ENCODE measurements at places on chromosomes 12 and 14.

DNA sequence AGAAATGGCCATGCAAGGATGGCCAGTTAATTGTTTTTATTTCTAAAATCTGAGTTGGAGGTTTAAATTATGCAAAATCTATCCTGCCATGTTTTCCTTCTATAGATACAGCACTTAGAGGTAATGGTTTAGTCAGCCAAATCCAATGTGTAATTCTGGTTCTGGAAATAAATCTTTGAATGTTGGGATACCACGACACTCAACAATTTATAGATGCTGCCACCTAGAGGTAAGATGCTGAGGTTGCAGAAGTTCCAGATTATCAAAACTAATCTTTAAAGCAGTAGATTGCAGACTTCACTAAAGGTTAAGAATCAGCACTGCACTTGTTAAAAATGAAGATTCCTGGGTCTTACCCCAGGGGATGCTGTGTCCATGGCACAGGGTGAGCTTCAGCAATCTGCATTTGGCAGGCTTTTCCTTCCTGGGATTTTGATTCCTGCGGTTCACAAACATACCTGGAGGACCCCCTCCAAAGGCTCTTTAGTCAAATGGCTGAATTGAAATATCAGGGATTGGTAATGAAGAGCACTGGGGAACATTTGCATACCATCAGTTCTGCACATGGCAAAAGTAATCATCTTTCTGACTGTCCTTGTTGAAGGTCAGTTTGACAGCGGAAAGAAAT is 53.4 kb upstream of the ANO4 start:
- H3K36me3 ChIP-seq, result no peaks in the 10 kb centered on the region
- no peaks in the 10 kb centered on the region for H3K27me3 ChIP-seq
- DNase-seq, result no peak
- no peak overlapping the region for H3K4me3 ChIP-seq
- no peaks in the 10 kb centered on the region for H3K4me1 ChIP-seq
- H3K27ac ChIP-seq, result no peak overlapping the region

DNA sequence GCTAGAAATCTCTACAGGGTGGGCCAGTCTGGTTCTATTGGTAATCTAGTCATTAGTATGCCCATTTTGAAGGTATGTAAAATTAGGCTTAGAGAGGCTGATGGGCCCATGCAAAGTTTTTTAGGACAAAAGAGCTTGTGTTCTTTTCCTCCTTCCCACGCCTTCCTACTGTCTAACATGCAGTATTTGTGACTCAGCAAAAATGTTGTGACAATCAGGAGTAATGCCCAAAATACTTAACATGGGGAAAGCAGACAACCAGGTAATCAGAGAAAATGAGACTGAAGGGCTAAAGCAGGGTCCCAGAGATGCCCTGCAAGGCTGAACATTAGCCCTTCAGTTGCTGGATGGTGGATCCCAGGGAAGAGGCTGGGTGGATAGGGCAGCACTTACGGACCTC is 437.9 kb downstream of the BCL11B start:
- H3K4me1 ChIP-seq, result no peaks in the 10 kb centered on the region
- no peaks in the 10 kb centered on the region for H3K27me3 ChIP-seq
- H3K27ac ChIP-seq, result no peak overlapping the region

DNA sequence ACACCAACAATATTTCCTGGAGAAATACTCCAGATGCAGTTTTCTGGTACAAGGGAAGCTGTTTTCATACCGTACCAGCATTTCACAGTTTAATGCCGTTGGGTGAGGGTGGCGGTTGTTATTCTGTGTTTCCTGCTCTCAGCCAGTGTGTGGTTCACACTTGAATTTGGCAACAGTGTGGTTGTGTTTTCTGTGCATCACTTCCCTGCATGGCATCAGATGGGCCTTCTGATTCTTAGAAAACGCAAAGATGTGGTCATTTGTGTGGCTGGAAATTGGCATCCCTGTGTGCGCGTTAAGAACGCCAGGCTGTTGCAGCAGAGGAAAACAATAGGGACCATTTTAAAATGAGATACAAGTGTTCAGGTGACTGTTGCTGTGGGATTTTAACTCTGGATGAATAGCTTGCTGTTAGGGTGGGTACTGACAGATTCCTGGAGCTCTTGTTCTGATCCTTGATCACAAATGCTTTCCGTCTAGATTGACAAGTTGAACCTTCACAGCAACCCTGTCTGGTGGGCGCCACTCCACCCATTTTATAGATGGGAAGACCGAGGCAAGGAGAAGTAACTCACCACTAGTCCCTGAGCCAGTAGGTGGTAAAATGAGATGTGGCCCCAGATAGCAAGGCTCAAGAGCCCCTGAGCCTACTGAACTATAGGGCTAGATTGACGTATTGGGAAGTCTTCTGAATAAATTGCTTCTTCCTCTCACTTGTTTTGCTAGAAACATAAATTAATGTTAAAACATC is 231.2 kb downstream of the CHST11 start:
- peak overlapping the region; percentile 95 for H3K27ac ChIP-seq
- no peak overlapping the region for H3K4me3 ChIP-seq
- H3K36me3 ChIP-seq, result peaks cover 49% of the 10 kb centered on the region
- H3K4me1 ChIP-seq, result peaks cover 90% of the 10 kb centered on the region
- no peaks in the 10 kb centered on the region for H3K27me3 ChIP-seq

DNA sequence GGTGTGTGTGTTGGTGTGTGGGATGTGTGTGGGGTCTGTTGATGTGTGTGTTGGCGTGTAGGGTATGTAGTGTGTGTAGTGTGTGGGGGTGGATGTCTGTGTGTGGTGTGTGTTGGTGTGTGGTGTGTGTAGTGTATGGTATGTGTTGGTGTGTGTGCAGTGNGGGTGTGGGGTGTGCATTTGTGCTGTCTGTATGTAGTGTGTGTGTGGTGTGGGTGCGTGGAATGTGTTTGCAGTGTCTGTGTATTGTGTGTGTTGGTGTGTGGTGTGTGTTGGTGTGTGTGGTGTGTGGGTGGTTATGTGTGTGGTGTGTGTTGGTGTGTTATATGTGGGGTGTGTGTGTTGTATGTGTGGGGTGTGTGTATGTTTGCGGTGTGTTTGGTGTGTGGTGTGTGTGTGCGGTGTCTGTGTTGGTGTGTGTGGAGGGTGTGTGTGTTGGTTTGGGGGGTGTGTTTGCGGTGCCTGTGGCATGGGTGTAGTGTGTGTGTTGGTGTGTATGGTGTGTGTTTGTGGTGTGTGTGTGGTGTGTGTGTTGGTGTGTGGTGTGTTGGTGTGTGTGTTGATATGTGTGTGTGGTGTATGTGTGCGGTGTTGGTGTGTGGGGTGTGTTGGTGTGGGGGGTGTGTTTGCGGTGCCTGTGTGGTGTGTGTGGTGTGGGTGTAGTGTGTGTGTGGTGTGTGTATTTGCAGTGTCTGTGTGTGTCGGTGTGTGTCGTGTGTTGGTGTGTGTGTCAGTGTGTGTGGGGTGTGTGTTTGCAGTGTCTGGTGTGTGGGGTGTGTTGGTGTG is 14.7 kb downstream of the MLXIP start:
- H3K36me3 ChIP-seq, result no peaks in the 10 kb centered on the region
- H3K27me3 ChIP-seq, result no peaks in the 10 kb centered on the region
- H3K4me3 ChIP-seq, result no peak overlapping the region
- H3K4me1 ChIP-seq, result peaks cover 2% of the 10 kb centered on the region
- H3K27ac ChIP-seq, result no peak overlapping the region

DNA sequence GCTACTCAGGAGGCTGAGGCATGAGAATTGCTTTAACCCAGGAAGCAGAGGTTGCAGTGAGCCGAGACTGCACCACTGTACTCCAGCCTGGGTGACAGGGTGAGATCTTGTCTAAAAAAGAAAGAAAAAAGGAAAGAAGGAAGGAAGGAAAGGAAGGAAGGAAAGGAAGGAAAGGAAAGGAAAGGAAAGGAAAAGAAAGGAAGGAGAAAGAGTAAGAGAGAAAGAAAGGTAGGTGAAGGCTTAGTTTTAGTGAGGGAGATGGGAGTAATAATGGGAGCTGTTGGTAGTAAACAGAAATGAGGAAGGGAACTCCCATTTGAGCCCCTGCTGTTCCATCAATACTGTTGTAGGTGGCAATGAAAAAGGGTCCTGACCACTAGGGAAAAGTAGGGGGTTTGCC is 28.8 kb downstream of the SLC24A4 start:
- H3K27me3 ChIP-seq, result peaks cover 5% of the 10 kb centered on the region
- no peak overlapping the region for H3K4me3 ChIP-seq
- H3K4me1 ChIP-seq, result no peaks in the 10 kb centered on the region
- DNase-seq, result no peak
- H3K27ac ChIP-seq, result no peak overlapping the region

DNA sequence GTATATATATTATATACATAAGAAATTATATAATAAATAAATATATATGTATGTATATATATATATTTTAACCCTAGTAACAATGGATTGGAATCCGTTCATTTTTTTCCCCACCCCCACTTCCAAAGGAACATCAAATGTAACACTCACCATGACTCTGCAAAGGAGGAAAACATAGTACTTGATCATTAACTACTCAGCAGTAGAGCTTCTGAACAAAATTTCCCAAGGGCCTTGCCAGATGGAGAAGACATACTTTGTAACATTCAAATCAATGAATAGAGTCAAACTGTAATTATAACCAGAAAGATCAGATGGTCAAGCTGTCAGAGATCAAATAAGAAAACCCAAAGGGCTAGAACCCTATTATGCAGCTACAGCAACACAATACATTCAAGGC is 126.0 kb upstream of the CNTN1 start:
- no peak overlapping the region for H3K27ac ChIP-seq
- no peaks in the 10 kb centered on the region for H3K27me3 ChIP-seq
- no peaks in the 10 kb centered on the region for H3K36me3 ChIP-seq
- H3K4me1 ChIP-seq, result no peaks in the 10 kb centered on the region
- no peak for DNase-seq

DNA sequence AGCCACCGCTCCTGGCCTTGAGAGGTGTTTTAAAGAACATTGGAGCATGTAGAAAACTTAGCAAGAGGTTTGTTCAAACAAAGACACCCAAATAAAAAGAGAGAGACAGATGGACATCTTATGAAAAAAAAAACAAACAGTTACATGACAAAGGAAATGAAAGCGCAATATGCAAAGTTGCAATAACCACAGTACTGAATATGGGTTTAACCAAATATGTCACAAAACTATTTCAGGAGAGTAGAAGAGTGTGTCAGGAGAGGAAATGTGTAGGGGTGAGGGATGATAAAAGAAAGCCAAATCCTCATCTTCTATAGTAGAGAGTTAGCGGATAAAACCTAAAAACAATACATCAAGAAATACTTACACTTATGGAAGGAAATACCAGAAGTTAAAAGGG is 98.4 kb downstream of the GTF2A1 start:
- no peaks in the 10 kb centered on the region for H3K4me1 ChIP-seq
- no peaks in the 10 kb centered on the region for H3K27me3 ChIP-seq
- peaks cover 8% of the 10 kb centered on the region for H3K36me3 ChIP-seq
- no peak overlapping the region for H3K27ac ChIP-seq
- DNase-seq, result no peak
- H3K4me3 ChIP-seq, result no peak overlapping the region

DNA sequence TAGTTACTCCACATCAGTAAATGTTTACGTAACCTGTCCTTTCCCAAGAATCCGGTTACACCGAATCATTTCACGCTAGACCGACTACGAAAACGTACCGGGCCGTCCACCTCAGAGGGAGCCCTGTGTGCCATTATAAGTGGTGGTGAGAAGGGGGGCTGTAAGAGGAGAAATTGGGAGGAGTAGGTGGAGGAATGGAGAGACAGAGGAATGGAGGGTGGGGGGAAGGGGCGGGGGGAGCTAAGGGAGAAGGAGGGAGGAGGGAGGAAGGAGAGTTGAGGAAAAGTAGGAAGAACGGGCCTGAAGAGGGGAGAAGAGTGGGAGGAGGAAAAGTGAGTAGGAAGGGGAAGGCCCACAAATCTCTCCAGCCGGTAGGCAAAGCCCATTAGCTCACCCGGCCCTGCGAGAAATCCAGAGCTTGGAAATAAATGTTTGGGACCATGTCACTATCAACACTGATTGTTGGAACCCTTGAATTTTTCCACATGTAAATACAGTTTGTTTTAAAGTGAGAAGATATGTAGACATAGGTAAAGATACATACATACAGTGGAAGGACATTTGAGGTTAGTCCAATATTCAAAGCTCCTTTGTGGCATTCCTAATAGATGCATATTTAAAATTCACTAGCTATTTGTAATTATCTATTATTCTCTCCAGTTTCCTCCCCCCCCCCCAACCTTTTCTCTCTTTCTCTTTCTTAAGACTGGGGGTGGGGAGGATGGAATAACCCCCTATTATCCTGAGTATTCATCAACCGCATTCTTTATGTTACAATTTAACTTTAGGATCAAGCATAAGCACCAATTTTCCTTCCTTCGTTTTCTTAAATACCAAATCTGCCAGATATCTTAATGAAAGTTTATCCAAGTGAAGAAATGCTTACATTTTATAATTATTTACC is 2.1 kb upstream of the FOXG1 start:
- no peak overlapping the region for H3K27ac ChIP-seq
- H3K4me3 ChIP-seq, result no peak overlapping the region
- H3K4me1 ChIP-seq, result no peaks in the 10 kb centered on the region

DNA sequence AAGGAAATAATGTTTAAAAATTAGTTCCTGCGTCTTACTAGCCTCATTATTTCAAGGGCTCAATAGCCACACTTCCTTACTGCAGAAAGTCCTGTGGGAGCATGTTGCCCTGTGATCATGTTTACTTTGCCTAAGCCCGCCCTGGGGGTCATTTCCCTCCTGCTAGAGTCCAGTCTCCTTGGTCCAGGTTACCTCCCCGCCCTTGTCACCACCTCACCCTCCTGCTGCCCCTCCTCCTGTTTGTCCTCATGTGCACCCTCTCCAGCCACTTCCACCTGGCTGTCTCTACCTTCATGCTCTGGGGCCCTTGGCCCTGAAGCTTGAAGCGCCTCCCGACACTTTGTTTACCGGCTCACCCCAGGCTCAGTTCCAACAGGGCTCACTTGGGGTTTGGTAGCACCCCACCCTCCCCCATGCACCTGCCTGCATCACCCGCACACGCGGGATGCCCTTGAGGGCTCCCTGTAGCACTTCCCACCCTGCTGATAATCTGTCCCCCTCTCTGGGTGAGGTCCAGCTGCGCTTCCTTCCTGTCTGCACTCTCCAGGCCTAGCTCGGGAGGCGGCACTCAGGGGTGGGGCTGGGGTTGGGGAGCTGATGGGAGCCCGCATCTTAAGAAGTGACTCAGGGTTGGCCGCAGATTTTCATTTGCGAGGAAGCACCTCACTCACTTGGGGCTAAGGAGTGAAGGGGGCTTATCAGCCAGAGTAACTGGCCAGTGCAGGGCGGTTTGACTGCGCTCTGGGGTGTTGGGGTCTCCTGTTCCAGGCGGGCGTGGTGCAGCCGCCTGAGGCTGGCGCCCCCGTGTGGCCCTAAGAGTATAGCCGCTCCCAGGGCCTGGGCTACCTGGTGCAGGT is 40.1 kb downstream of the SMIM41 start:
- H3K27ac ChIP-seq, result no peak overlapping the region
- H3K4me1 ChIP-seq, result no peaks in the 10 kb centered on the region
- no peaks in the 10 kb centered on the region for H3K36me3 ChIP-seq
- DNase-seq, result peak; percentile 36

Measured in DND-41 (cell line).